Stimulated activated CD4-positive, alpha-beta T cell treated with anti-CD3 and anti-CD28 coated beads, Interleukin-15, amount 100 ng/mL, for 48 hours (primary cell): ENCODE measurements at places on chromosomes 6 and 20.

- no peak for DNase-seq
Measured at GRCh38 chr20:59992526-59993084, 34.4 kb downstream of the CDH26 start.

DNA sequence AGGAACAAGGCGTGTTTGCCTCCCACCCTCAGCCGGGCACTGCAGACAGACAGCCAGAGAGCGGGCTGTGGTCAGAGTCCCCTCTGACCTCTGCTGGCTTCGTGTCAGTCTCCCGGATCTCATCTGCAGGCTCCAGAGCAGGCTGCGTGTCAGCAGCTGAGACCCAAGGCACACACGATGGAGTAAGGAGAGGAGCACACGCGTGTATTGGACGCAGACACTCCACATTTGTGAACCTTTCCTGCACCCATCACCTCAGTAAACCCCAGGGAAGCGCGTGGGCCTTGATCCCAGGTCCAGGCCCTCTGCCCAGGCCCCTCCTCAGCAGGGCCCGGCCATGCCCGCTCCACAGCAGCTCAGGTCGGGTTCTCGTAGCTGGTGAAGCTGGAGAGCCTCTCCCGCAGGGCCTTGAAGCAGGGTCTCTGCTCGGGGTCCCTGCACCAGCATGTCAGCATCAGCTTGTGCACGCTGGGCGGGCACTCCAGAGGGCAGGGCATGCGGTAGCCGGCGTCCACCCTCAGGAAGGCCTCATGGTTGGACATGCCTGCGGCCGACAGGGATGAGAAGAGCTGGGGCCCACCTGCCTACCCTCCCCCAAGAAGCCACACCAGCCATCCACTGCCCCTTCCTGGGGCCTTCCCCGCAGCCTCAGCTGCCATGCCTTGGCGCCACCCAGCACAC is 7.9 kb downstream of the PTK6 start:
- DNase-seq: no peak

- DNase-seq: no peak
Measured at GRCh38 chr20:35468671-35469334, 13.4 kb downstream of the CEP250 start.

DNA sequence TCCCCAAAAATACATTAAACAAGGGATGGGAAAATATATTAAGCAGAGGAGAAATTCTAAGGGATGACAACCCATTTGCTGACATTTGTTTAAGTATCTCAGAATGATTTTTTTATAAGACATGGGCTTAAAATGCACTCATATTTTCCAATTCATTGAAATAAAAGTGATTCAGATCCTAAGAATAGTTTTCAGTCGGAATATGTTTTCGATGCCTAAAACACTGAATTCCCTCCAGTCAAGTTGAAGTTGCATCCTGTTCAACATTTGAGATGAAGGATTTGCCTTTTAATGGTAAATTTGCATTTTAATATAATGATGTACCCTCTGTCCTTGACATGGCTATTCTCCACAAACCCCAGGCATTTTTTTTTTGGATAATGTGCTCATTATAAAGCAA is 79.3 kb downstream of the PTCHD4 start:
- DNase-seq: no peak

GRCh38 chr20:528923-529604 is 14.5 kb downstream of the CSNK2A1 start:
- no peak for DNase-seq

DNA sequence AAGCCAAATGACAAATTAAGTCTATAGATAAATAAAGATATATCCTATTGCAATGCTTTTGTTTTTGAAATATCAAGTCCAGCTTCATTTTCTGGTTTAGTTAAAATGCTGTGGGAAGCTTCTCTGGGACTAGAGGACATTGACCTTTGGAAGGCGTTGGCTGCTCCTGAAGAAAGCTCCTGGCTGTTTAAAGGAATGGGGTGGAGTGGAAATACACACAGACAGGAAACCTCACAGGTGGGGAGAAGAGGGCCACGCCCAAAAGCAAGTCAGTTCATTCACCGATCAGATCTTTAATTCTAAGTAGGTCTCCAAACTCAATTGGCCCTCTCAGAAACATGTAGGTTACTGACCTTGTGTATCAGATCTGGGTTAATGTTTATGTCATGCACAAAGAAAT is 59.6 kb downstream of the SPTLC3 start:
- DNase-seq: no peak

GRCh38 chr6:26158581-26159356 is 71.5 kb downstream of the HFE start:
- peak; percentile 48 for DNase-seq

- no peak for DNase-seq
Measured at GRCh38 chr6:31908791-31909190, 6.9 kb upstream of the ZBTB12 start.

GRCh38 chr6:136404627-136405419 is 115.2 kb upstream of the BCLAF1 start:
- DNase-seq: no peak
